DMS79 (cell line): ENCODE measurements at places on chromosomes 1 and 21.

- DNase-seq = peak; percentile 65
Measured at GRCh38 chr1:96944432-96945092, 223.0 kb downstream of the PTBP2 start.

GRCh38 chr1:79325705-79326104 lies 319.2 kb upstream of the ADGRL4 start:
- DNase-seq = no peak

- DNase-seq = peak; percentile 100
Measured at GRCh38 chr1:11908095-11908675, 18.0 kb downstream of the KIAA2013 start.

GRCh38 chr1:187456446-187456845 lies 627.7 kb downstream of the PLA2G4A start:
- DNase-seq = no peak

DNA sequence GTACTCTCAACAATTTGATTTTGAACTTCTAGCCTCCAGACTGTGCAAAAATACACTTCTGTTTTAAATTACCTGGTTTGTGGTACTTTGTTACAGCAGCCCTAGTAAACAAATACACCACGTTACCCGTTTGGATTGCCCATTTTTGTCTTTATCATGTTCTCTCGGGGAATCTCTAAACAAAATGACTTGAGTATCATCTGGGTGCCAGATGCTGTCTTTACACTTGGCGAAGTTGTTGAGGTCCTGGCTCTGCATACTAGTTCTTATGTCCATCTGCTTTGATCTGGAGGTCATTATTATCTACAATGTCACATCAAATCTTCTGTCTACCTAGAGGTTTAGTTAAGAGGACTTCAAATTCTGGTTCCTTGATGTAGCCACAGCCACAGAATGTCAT lies 142.4 kb upstream of the NRIP1 start:
- no peak for DNase-seq

- DNase-seq = no peak
Measured at GRCh38 chr1:78184460-78185072, 138.8 kb downstream of the GIPC2 start.

- DNase-seq = no peak
Measured at GRCh38 chr1:186463926-186464325, 3.0 kb upstream of the PDC start.

- peak; percentile 23 for DNase-seq
Measured at GRCh38 chr1:52751589-52752483, 25.6 kb downstream of the ZYG11B start.

DNA sequence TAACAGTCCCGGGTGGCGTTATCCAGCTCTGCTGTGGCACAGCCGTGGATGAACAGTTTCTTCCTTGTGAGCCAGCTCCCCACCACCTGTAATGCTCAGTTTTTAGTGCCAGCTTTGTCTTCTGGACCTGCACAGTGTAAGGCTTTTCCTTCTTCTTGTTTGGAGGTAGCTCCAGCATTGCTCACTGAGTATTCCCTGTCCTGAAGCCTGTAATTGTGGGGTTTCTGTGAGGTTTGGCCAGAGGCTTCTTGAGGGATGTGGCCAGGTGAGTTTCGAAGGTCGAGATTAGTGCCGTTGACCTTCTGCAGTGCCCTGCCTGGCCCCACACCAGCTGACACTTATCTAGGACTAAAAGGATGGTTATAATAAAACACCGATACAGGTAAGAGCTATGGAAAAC lies 75.0 kb downstream of the PBX1 start:
- no peak for DNase-seq

GRCh38 chr1:192159014-192159413 lies 752 bp downstream of the RGS18 start:
- no peak for DNase-seq

GRCh38 chr1:213256438-213257087 lies 205.5 kb downstream of the RPS6KC1 start:
- no peak for DNase-seq

DNA sequence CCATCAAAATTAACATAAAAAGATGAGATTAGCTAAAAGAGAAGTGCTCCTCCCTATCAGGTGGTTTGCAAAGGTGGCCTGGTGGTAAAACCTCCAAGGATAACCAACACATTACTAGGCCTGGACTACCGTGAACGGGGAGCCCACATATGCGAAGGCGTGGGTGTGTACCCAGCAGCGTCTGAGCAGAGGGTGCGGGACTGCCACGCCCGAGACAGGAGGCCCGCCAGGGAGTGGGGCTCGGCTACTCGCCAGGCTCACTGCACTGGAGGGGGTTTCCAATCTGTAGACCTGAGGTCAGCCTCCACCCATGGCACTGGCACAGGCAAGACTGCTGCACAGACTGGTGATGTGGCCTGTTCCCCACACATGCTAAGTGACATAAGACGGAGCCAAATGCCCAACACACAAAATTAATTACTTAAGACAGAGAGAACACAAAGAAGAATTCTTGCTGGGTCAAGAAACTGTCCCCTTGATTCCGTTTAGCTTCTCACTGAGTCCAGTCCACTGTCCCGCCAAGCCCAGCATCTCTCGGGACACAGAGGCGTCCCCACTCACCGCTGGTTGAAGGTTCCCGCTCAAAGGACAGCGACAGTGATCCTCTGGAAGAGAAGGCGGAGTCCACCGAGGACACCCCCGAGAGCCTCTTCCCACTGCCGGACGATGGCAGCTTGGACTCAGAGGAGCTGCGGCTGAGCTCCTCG lies 23.4 kb downstream of the RIPK4 start:
- no peak for DNase-seq

DNA sequence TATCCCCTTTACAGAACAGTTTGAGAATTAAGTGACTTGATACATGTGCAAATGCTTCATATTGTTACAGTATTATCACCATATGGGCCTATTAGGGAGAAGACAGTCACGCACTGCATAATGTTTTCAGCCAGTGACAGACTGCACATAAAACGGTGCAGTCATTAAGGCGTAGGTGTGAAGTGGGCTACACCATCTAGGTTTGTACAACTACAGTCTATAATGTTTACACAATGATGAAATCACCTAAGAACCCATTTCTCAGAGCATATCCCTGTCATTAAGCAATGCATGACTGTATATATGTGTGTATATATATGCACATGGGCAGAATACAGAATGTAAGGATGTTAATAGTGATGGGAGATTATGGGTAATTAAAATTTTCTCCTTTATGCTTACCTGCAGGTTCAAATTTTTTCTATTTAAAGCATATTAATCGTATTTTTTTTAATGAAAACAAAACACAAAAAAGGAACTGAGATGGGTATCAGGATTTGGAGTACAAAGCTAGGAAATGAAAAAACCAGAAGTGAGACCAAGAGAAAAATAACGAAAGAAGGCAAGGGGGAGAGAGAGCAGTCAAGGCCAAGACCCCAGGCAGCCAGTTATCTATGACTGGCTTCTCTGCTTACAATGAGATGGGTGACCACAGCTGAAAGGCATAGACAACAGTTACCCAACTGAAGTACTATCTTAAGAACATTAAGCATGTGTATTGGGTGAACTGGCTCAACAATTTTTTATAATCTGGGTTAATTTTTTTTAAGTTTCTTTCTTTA lies 122.9 kb upstream of the DAB1 start:
- no peak for DNase-seq

GRCh38 chr1:81703756-81704463 lies 96.8 kb upstream of the ADGRL2 start:
- no peak for DNase-seq

DNA sequence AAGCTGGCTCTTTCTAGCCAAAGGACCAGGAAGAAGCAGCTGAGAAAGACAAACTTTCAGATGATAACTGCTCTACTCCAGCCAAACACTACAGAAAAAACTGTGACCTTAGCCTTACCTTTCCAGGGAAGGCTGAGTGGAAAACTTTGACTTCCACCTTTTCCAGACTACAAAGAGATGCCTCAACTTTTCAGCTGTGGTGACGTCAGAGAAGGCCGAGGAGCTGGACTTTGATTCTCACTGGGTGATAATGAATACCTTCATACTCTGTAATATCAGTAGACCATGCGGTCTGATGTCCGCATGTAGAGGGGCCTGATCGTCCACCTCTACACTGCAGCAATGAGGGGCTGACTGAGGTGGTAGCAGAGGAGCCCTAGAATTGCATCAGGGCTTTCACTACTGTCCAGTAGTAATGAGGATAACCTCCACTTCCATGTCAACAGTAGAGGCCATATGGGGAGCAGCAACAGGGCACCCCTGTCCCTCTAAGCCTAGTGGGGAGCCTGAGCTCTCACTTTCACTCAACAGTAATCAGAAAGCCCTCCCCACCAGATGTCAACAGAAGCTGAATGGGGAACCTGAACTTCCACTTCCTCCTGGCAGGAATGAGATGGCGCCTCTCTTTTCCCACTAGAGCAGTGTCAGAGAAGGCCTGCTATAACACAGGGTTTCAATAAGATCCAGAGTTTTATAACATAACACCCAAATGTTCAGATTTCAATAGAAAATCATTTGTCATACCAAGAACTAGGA lies 28.4 kb upstream of the PADI1 start:
- DNase-seq = no peak

DNA sequence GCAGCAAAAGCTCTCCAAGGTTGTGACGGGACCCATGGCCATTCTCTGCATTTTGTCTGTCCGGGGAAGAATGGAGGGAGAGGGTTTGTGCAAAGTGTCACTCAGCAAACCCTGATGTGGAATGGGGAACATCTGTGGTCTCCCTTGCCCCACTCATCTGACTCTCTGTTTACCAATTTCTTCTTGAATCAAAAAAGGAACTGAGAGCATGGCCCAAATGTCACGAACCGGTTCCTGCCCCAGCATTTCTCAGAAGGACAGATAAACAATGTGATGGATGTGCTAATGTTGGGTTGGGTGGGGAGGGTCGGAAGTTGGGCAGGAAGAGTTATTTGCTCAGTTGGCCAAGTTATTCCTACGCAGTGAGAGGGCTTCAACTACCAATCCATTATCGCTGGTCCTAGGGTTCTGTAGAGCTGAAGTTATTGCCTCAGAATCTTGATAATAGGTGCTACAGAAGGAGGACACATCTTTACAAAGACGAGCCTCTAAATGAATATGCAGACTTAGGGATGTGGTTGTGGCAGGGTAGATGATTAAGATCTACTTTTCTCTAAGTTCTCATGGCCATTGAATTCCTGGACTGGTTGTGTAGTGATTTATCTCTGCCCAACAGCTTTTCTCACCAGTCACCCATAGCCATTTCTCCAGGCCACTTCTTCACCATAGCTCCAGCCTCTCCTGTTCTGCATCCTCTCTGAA lies 9.6 kb upstream of the DUSP12 start:
- DNase-seq = no peak

DNA sequence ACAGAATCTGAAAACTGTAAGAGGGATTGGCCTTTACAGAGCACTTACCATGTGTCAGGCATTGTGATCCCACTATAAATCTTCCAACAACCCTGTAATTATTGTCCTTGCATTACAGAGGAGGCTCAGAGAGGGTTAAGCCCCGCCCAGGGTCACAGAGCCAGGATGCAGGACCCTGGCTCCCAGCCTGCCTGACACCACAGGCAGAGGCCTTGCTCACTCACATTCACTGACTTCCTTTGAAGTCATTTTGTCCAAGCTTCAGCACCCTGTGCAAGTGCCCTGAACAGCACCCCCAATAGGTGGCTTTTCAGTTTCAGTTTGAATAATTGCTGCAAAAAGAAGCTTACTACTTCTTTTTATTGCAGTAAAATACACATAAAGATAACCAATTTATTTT lies 256.8 kb upstream of the NFIA start:
- DNase-seq = no peak

DNA sequence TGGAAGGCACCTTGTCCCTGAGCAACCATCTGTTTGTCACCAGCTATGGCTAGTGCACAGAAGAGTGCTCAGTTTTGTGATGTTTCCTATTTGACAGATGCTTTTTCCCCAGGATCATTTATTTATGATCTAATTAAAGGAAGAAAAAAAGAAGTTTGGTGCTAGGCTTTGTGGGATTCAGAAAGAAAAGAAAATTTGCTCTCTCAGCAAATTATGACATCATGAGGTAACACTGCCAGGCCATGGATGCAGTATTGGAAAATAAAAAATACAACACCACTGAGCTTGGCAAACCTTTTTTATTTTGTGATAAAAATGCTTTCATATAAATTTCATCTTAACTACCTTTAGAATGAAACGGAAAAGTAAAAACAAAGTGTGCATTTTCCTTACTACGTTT lies 15.5 kb upstream of the ADAM30 start:
- no peak for DNase-seq

- no peak for DNase-seq
Measured at GRCh38 chr1:53697721-53698383, 41.1 kb downstream of the GLIS1 start.

DNA sequence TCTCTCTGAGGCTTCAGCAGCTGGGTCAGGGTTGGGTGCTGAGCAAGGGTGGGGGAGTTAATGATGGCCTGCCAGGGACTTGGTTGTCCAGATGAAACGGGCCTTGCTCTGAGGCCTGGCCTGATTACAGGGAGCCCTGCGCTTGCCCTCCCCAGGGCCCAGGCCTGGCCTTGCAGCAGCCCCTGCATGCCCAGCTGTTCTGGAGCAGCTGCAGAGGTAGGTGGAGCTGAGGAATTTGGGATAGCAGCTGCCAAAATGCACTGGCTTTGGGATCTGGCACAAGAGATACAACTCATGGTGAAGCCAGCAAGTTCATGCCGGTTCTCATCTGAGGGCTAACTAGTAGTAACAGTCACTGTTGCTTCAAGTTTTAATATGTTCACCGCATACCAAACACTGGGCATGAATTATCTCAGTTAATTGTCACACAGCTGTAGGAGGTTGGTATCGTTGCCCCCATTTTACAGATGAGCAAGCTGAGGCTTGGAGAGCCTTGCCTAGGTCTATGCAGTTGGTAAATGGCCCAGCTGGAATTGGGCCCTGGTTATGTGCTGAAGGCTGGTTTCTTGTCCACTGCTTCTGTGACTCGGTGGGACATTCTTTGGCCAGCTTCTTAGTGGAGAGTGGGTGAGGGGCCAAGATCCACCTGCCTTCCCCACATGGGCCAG lies 7.3 kb upstream of the SERINC2 start:
- DNase-seq = no peak

DNA sequence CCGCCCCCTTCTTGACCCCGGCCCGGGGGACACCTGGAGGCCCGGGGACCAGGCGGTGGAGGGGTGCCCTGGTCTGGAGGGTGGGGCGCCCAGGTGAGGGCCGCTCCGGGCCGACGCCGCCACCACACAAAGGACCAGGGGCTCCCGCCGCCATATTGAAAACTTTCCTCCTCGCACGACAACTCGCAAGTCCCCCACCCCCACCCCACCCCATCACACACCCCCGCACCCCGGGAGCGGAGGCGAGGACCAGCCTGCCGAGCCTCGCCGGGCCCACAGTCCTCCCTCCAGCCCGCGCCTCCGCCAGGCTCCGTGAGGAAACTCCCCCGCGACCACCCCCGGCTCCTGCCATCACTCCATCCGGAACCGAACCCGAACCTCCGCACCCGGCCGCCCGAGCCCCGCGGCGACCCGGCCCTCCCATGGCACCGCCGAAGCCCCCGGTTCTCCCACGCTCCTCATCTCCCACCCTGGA lies 733 bp downstream of the KDM5B start:
- peak; percentile 39 for DNase-seq
